Fibroblast of skin of left quadriceps (primary cell): ENCODE measurements at places on chromosomes 12 and 14.

DNA sequence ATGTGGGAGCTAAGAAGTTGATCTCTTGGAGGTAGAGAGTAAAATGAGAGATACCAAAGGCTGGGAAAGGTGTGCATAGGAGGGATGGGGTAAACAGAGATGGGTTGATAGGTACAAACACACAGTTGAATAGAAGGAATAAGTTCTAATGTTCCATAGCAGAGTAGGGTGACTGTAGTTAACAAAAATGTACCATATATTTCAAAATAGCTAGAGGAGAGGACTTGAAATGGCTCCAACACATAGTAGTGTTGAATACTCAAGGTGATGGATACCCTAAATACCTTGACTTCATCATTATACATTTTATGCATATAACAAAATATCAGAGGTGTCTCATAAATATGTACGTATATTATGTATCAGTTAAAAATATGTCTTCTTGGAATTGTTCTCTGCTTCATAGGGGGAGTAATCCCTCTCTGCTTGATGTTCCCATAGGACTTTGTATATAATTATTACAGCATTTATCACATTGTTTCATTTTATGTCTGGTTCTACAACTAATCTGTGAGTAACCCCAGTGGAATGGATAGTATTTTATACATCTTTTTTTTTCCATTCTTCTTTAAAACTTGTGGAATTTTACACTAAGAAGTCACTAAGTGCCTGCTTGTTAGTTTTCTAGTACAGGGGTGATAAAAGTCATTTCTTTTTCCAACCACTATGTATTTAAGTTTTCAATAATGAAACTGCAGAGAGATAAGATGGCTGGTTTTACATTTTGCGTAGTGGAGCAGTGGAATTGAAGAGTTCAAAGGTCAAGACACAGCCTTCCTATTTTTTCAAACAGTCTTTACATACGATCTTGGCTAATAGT is 1940.0 kb upstream of the SEL1L start:
- DNase-seq, result peak; percentile 78

GRCh38 chr14:59728304-59728703 is 142.3 kb downstream of the RTN1 start:
- no peak for DNase-seq

- no peak for DNase-seq
Measured at GRCh38 chr12:56408799-56409417, 40.3 kb downstream of the TIMELESS start.

DNA sequence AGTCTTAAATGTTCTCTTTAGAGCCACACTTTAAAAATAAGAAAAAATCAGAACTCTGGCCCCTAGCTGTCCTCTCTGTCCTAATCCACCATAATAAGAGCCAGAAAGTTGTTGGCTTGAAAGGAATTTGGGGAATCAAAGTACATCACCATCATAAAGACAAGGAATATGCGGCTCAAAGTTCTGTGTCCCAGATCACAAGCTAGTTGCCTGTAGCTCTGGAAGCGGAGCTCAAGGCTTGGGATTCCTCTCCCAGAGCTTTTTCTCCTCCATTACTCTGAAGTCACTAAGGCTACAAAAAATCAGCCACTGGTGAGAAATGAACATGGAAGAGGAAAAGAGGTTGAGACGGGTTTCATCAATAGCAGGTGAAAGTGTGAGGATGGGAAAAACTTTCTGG is 6.4 kb downstream of the DPF3 start:
- DNase-seq, result no peak

DNA sequence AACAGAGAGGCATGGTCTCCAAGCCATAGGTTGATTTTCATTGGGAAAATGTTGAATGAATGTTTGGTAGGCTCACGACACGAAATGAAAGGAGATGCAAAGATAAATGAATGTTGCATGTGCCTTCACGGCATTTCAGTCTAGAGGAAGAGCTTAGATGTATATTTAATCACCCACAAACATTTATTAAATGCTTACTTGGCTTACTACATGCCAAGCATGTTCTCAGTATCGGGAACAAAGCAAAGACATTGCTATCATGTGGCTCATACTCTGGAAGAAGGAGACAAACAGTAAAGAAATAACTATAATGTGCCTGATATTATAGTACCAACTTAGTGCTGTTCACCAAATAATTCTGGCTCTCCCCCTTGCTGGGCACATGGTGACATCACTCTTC is 133.5 kb downstream of the LLPH start:
- DNase-seq, result no peak

GRCh38 chr14:106842687-106843086 is 1316.3 kb downstream of the TMEM121 start:
- DNase-seq, result no peak

DNA sequence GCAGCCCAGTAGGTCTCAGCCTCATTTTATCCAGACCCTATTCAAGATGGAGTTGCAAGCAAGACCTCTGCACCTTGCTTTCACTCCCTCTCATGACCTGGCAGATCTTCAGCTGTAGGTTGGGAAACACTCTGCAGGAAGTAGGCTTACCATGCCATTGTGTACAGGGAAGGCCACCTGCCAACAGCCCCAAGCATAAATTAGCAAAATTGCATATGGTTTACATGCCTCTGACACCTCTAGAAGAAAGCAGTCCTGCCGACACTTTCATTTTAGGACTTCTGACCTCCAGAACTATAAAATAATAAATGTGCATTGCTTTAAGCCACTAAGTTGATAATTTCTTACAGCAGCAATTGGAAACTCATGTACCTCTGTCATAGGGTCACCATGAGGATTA is 96.9 kb downstream of the SLC15A4 start:
- DNase-seq, result no peak

DNA sequence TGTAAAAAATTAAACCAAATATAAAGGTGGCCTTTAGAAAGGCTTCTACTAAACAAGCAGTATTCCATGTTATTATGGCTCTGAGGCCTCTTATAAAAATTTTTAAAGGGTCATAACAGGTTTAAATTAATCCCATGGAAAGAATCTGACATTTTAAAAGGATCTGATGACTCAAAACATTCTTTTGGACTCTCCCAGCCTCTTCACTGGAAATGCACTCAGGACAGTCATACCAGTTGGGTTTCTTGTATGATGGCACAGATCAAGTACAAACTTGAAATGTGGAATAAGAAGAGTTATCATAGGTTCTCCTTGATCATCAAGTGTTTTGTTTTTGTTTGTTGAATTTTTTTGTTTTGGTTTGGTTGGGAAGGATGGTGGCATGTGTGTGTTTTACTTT is 50.8 kb downstream of the PPP2R5E start:
- peak; percentile 49 for DNase-seq

- DNase-seq, result no peak
Measured at GRCh38 chr14:105424861-105425260, 5.2 kb downstream of the MTA1 start.

DNA sequence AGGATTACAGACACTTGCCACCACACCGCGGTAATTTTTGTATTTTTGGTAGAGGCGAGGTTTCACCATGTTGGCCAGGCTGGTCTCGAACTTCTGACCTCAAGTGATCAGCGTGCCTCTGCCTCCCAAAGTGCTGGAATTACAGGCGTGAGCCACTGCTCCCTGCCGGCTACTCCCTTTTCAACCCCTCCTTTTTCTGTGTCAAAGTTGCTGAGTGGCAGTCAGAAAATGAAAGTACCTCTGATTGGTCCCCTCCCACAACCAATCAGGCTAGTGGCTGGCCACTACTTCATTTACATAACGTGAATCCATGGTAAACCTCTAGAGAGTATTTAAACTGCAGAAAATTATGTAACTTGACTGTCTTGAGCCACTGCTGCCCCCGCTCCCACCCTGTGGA is 5.9 kb downstream of the RESF1 start:
- DNase-seq, result no peak

GRCh38 chr12:109737126-109737525 is 23.5 kb downstream of the FAM222A start:
- DNase-seq, result no peak

GRCh38 chr12:120237360-120238171 is 28.0 kb downstream of the PXN start:
- DNase-seq, result no peak

DNA sequence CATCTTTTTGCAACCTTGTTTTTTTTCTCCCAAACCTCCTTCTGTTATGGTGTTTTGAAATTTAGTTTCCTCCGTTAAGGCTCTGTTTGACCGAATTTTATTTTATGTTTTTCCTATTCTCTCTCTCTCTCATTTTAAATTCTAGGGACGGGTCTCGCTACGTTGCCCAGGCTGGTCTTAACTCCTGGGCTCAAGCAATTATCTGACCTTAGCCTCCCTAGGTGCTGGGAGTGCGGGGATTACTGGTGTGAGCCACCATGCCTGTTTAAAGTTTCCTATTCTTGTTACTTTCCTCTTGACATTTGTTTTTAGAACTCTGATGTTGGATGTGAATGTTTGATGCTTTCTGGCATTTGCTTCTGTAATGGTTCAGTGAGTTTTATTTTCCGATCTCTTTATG is 1.0 kb downstream of the ZC3H14 start:
- DNase-seq, result no peak

DNA sequence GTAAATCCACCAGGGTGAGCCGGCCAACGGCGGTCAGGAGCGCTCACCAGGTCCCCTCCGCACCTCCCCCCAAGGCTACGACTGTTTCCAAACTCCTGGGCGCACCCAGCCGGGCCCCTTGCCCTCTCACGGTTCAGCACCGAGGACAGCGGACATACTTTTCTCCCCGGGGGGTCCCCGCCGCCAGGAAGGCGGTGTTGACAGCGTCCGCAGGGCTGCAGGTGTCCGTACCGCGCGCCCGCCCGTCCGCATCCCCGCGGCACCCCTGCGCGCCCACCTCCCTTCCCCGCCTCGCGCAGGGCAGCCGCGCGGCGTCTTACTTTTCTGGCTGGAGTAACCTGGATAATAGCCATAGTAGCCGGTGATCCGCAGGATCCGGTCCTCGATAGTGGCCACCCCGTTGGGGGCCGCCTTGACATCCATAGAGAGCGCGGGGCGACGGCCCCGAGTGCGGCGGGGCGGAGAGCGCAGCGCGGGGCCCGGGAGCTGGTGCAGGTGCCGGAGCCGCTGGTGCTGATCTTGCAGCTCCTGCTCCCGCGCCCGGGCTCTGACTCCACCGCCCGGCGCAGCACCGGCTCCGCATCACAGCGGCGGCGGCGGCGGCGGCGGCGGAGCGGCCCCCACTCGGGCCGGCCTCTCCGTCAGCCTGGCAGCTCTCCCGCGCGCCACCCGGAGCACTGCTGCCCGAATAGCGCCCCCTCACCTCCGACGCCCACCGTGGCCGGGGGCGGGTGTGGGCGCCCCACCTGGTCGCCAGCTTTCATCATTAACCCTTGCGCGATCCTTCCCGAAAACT is at the start of gene SLC35F4:
SLC35F4 (minus strand) TSS at position 690 of the 796 bp plus-strand sequence.
- no peak for DNase-seq

- no peak for DNase-seq
Measured at GRCh38 chr12:7137908-7138307, 7.7 kb downstream of the CLSTN3 start.

DNA sequence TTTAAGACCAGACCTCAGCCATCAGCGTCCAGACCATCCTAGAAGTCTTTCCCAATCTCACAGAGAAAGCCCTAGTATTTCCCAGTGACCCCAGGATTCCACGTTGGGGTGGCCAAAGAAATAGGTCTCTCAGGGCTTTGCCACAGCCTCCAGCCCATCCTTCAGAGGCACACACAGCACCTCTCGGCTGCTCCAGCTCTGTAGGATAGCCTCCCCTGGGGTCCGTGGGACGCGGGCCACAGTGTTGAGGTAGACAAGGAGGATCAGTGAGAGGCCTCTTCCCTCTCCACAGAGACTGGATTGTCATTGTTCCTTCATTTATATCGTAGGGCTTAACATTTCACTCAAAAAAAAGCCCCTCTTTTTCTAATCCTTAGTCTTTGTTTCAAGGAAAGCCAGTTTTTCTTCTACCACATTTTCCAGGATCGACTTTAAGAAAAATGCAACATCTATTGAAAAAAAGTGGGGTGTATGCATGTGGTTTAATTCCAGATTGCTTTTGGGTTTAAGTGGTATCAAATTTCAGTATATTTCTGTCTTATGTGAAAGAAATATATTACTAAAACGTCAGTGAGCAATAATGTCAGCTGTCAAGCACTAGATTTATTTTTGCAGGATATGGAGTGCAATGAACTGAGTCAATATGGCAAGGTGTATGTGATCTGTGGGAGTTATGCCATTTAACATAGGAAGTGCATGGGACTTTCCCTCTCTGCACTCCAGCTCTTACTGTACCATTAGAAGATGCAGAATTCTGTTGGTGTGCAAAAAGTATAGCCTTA is 187.5 kb downstream of the MSRB3 start:
- no peak for DNase-seq
